Kidney (tissue), 22 donors: ENCODE measurements at places on chromosomes 4 and X.

DNA sequence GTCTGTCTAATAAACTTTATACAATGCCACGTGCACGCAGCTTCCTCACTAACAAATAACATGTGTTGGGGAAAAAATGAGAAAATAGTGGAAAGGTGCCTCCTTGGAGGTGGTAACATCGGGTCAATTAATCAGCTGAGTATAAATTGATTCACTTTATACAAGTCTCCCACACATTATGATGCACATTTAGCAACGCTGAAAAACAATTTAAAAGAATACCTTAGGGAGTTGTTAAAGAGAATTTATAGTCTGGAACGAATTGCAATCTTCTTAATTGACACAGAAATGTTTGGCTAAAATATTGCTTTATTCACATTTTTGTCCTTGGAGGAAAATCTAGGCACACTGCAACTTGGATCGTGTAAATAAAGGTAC is 84.2 kb downstream of the HPRT1 start:
- no peak for DNase-seq

DNA sequence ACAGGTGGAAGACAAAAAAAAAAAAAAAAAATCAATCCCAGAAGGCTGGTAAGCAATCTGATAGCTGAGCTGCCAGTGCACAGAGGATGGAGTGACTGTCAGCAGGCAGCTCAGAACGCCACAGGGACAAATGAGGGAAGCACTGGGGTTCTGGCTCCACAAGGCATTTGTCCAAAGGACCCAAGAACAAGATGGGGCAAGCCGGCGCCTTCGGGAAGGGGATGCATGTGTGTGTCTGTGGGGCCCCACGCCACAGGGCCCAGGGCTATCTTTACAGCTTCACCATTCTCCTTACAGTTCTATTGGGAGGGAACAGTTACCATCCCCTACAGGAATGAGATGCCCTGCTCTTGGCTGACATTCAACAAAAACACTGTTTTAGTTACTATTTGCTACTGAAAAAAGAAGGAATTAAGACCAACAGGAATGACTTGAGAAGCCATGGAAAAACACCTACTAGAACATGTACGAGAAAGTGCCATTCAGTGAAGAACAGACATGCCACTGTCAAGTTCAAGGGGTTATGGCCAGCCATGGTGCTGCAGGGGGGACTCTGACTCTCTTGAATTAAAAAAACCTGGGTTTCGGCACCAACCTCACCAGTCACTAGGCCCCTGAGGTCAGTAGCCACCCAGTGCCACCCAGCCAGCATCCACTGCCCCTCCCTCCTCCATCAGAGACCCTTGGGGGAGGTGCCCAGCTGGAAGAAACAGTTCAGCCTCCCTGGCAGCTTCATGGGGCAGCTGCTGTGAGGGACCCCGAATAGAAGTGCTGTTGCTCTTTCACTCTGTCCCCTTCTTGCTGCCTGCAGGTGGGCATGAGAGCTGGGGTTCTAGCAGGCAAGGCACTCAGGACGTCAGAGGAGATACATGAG is 18.5 kb downstream of the WDR1 start:
- no peak for DNase-seq

DNA sequence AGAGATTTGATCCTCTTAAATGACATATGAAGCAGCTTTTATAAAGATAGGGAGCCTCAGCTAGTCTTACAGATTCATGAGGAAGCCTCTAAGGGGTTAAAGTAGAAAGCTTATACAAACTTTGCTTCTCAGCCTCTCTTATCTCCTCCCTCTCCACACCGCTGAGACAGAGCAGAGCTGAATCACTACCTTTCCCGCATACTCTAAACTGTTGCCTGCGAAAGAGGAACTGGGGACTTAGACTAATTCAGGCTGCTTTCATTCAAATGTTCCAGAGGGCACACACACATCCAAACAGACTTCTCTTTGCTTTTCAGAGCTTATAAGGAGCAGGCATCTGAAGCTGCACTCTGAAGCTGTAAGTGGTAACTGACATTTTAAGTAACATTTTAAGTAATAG is at the start of gene SERTM2:
SERTM2 (plus strand) TSS at position 169 of the 400 bp plus-strand sequence. CDS start 7,213 bp downstream, outside the sequence.
- no peak for DNase-seq

GRCh38 chr4:85722807-85723206 is 247.9 kb downstream of the ARHGAP24 start:
- DNase-seq: no peak

DNA sequence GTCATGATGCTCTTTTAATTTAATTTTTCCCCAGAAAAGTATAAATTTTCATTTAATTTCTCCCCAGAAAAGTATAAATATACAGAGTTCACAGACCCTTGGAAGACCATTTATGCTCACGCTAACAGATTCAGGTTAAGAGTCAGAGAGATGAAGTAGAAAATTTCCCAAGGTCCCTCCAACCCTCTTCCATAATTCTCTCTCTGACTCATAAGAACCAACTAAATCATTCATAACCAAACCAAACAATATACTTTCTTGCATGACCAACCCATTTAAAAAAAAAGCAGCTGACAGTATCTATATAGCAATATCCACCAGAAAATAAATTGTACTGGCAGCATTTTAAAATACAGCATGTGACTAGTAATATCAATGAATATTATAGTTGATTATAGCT is 3.9 kb downstream of the KLHL8 start:
- no peak for DNase-seq

GRCh38 chr4:24274381-24274941 is 309.9 kb downstream of the DHX15 start:
- no peak for DNase-seq

DNA sequence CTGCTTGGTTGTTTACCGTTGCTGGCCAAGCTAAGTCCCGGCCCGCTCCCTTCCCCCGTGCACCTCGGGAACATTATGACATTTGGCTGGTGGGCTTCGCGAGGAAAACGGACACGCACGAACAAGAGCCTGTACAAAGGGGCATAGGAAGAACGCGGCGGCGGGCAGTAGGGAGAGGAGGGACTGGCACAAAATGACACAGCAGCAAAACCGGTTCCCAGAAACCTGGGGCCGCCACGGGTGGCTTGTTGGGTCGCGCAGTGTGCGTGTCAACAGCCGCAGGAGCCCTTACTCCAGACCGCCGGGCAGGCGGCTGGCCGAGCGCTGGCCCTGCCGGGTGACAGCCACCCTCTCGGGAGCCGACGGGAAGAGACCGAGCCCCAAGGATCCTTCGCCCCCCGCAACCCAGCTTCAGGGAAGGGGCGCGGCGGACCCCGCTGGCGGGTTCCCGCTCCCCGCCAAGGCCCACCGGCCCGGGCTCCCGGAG is 1.6 kb upstream of the LIN54 start:
- peak; percentile 64 for DNase-seq

GRCh38 chr4:3403348-3403906 is 38.3 kb upstream of the HGFAC start:
- DNase-seq: no peak

- DNase-seq: no peak
Measured at GRCh38 chrX:1584237-1585011, 7.0 kb upstream of the AKAP17A start.

- no peak for DNase-seq
Measured at GRCh38 chr4:154329939-154330338, 161.7 kb downstream of the DCHS2 start.
